ENCODE measurements at places on chromosomes 1 and 21. TPM values are rescaled to one million over a fixed set of nuclear protein-coding genes. Genes with fewer than 3 reads are reported as not detected.
A peak's percentile ranks its signal among the peaks of the same experiment; 100 is the strongest.

Gene FCRL6
- total RNA-seq, result 1.7 TPM

Gene ZBTB8OS
- total RNA-seq, result 36.3 TPM

Gene CRYBG2
- not detected for total RNA-seq

Gene KCNT2
- total RNA-seq, result 13.8 TPM

Gene FAM72B
- 0.78 TPM for total RNA-seq

Gene LYPD8
- not detected for total RNA-seq

Gene ARHGAP30
- total RNA-seq, result 14.7 TPM

GRCh38 chr21:42236693-42237092 lies 17.8 kb downstream of the ABCG1 start:
- DNase-seq, result no peak

- DNase-seq, result no peak
Observed at GRCh38 chr1:185693654-185694053, 40.5 kb upstream of the HMCN1 start.

DNA sequence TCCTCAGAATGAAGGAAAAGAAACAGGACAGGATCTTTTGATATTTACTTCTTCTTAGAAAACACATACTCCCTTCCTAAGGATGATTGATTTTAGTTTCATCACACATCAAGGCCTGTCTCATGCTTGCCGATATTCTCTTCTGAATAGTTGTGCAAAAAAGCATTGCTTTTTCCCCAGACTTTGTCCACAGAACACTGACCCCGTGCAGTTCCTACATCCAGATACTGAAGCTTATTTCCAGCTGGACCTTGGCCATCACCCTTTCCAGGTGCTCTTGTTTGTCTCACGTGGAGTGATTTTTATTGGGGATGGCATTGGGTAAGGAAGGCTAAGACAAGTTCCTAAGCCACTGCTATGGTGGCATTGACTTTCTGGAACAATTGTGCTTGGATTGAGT lies 197.3 kb upstream of the HOOK1 start:
- DNase-seq, result no peak

DNA sequence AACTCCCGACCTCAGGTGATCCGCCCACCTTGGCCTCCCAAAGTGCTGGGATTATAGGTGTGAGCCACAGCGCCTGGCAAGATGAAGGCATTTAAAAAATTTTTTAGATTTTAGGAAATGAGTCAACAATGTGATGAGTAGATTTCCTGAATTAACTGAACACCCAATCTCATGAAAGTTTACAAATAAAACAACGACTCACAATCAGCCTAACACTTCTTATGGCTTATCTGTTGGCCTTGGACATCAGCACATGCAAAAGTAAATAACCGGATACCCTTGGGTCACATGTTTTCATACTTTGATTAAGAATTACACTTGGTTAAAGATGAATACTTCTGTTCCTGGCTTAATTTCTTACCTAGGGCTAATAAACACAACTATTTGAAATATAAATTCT lies 3.0 kb downstream of the GNG12 start:
- no peak for DNase-seq

- peak; percentile 84 for DNase-seq
Observed at GRCh38 chr1:40818264-40818961, 34.8 kb downstream of the KCNQ4 start.

- no peak for DNase-seq
Observed at GRCh38 chr1:94271373-94271772, 34.0 kb upstream of the ARHGAP29 start.

DNA sequence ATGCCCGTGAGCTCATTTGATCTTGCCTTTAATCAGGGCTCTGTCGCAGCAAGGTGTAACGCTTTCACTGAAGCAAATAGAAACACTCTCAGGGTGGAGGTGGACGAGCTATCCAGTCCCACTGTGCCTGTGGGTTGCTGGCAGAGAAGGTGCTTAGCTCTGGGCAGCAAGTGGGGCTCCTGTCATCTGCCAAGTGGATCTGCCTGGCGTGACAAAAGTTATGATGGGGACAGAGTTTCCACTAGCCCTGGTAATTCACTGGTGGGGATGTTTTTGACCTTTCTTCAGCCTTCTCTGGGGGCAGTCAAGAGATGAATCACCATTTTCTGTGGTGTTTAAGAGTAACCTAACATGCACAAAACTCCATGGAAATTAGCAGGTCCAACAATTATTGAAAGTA lies 71.3 kb upstream of the EDEM3 start:
- no peak for DNase-seq

GRCh38 chr1:36303650-36304360 lies 2.4 kb upstream of the SH3D21 start:
- no peak for DNase-seq

GRCh38 chr1:11874258-11874562 lies 15.5 kb upstream of the NPPB start:
- DNase-seq, result no peak

DNA sequence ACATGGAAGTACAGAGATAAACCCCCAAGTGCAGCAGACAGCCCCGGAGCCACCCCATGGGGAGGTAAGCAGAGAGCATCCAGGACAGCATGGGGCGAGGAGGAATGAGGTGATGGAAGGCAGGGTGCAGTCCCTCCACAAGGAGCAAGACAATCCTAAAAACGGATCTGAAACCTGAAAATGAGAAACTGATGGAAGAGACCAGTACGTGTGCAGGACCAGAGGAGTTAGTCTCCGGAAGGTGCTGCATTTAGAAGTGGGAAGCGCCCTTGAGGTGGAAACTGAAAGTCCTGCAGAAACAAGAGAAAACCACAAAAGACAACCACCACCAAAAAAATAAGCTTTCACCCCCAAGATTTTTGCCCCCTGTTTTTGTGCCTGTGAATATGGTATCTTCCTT lies 17.4 kb upstream of the DDOST start:
- no peak for DNase-seq

DNA sequence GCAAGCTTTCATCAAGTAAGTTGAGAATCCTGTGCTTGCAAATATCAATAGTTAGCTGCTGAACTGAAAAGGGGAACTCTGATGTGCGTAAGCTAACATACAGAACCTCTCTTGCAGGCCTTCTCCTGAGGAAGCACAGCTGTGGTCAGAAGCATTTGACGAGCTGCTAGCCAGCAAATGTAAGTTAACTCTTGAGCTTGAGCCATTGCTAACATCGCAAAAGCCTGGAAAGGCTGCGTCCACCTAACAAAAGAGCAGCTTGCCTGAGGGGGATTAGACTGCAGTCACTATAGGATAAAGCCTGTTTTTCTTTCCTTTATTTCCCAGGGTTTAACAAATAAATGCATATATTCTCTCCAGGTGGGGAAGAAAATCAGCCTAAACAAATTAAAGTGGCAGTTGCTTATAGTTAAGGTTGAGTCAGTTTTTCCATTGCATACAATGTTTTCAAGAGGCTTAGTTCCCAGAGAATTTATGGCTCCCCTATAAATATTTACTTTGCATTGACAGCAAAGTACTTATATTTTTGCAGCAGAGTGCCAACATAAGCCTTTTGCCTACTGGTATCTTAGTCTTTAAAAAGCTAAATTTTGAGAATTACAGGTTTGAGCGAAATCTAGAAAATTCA lies 1.5 kb downstream of the RGS2 start:
- no peak for DNase-seq

- DNase-seq, result no peak
Observed at GRCh38 chr1:87963556-87963955, 634.9 kb downstream of the LMO4 start.

DNA sequence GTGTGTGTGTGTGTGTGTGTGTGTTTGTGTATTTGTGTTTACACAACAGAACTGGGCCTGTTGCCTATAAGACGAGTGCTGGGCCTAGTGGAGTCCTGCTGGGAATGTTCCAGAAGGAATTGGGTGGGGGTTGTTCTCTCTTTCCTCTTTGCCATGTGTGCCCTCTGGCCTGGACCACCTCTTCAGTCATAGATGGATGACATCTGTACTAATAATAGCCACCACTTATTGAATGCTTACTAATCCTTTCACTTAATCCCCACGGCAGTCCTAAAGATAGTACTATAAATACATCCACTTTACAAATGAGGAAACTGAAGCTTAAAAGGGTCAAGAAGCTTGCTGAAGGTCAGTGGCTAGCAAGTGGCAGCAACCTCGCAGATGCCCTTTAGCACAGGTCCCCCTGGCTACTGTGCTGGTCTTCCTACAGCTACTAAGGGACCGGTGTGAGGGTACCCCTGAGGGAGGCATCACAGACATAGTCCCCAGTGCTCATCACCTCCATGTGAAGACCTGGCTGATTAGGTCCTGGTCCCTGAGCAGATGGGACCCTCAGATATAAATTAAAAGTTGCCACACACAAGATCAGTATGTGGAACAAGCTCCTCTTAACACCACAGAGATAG lies 55.2 kb upstream of the KIF1B start:
- no peak for DNase-seq

DNA sequence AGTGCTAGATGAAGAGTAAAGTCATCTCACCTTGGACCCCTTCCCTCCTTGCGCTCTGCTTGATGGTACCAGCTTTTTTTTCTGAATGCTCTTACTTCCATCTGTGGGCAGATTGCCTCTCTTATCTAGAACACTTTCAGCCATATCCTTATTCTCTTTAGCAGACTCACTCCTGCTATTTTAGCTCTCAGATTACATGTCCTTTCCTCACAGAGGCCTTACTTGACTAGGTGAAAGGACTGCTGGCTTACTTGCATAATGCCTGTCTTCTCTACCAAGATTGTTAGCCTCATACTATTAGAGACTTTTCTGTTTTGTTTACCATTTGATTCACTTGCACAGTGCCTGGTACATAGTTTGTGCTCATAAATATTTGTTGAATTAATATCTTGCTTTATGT lies 9.3 kb downstream of the IFI44 start:
- no peak for DNase-seq

GRCh38 chr1:66809736-66810326 lies 8.8 kb upstream of the INSL5 start:
- no peak for DNase-seq

DNA sequence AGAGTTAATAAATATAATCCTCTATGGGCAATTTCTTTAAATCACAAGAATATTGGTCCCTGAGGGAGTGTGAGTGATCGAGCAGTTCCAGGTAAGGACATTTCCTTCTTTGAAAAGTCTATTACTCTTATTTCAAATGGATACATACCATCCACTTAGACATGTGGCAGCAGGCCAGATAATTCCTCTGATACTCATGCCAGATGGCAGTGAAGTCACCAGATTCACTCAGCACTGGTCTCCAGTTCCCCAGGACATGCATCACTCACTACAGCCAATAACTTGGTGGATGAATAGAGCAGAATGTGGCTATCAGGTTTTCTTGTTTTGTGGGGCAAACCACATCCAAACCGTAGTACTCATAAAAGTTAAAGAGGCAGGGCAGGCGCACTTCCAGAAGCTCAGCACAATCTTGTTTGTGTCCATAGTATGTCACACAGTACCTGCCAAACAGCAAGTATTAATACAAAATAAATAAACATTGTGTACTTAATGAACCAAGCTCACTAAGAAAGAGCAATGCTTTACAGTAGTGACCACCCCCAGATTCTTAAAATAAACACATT lies 74.2 kb upstream of the CD53 start:
- no peak for DNase-seq

DNA sequence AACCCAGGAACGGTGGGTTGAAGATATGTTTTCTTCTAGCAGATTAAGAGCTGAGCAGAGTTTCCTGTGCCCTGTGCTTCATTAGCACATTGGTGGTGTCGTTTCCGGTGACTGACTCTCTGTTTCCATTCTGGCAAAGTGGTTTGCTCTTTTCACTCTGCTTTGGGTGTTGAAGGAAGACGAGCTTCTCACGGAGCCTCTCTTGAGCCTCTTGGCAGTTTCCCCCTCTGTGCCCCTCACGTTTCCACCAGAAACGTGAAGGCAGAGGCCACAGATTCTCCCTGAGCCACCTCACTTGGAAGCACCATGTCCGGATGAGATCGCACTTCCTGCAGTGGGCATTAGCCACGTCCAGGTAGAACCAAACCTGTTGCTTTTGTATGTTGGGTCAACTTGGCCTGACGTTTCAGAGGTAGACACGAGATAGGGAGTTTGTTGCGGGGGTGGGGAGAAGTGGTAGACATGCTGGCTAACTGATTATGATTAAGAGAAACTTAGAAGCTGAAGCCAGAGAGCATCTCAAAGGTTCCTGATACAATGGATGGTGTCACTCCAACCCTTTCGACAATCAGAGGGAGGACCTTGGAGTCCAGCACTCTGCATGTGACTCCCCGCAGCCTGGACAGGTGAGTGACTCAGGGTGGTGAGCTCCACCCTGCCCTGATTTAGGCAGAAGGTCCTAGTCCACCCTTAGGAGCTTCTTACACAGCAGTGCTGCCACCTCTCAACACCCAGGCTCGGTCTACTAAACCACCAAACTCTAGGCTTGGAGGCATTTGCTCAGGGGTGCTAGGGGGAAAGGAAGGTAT lies at the start of gene LAX1:
Gene LAX1, plus strand, starts transcription at position 155 of the 809 bp plus-strand sequence. Its CDS starts 383 bp downstream, at position 538.
- DNase-seq, result no peak

GRCh38 chr1:12302798-12303447 lies 73.1 kb downstream of the VPS13D start:
- no peak for DNase-seq

GRCh38 chr21:43913928-43914327 lies 48.9 kb downstream of the AGPAT3 start:
- DNase-seq, result no peak

- DNase-seq, result no peak
Observed at GRCh38 chr1:114758256-114758832, 560 bp upstream of the CSDE1 start.

DNA sequence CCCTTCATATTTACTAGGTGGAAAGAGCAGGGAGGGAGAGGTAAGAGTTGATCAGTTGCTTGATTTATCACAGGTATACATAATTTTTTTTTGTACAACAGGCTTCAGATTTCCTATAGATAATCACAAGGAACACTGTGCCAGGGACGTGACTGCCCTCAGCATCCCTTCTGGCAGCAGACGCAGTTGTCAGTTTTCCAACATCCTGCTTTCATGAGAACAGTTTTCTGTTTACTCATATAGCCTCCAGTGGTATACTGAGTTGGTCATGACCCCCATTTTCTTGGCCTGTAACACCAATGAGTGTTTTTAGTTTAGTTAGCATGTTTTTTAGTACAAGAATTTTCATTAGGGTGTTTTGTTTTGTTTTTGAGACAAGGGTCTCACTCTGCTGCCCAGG lies 37.9 kb upstream of the PTPRF start:
- no peak for DNase-seq

DNA sequence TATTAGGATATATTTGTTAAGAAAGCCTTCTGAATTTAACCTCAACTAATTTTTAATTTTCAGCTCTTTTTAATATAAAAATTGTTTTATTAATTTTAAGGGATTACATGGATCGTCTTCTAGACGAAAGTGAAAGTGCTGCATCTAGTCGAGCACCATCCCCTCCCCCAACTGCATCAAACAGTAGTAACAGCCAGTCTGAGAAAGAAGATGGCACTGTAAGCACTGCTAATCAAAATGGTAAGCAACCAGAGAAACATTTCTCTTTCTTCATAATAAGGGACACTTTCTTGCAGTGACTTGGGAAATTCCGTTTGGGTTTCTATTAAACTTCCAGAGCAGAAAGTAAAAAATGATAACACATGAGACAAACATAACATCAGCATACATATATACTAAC lies 56.9 kb downstream of the MIER1 start:
- no peak for DNase-seq

GRCh38 chr1:85062425-85063026 lies 14.2 kb upstream of the MCOLN3 start:
- no peak for DNase-seq
